ENCODE measurements at places on chromosomes 13 and 19.

GRCh38 chr13:111129465-111130115 lies 14.5 kb downstream of the ARHGEF7 start:
- DNase-seq = no peak

GRCh38 chr13:97231118-97231828 lies 9.1 kb downstream of the MBNL2 start:
- DNase-seq = no peak

DNA sequence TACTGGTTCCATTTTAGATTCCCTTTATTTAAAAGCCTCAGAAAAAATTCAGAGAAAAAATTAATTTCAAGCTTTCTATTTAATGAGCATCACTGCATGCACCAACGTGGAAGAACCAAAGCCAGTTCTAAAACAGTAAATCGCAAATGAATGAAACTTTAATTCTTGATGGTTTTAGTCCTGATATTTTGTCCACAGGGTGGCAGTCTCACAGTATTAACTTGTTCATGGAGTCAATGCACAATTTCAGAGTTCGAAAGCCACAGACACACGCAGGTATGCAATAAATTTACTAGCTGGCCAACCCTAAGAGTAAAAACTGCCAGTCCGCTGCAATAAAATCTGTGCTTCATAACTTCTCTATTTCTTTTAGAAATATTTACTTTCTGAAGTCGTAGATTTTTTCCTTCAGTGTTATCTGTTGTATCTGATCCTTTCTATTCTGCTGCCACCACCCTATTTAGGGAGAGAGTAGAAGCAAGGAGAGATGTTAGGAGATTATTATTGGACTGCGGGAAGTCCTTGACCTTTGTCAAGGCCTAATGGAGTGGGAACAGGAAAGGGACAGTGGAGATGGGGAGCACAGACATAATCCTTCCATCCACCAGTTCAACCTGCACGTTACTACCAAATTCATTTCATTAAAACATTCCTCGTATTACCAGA lies 7.0 kb upstream of the WBP4 start:
- no peak for DNase-seq

DNA sequence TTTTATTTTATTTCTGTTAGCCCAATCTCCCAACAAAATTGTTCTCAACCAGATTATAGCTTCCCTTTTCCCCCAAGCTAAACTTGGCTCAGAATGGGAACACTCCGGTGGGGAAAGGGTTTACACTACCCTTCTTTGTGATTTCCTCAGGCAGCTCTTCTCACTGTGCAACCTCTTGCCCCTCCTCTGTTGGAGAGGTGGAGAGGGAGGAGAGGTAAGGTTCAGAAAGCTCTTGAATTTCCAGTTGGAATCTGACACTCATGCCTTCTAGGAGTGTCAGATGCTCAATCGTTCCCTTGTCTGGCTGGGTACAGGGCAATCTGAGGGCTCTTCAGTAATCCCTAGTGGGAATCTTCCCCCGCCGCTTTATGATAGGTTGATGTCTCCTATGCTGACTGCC lies 486.1 kb upstream of the KLF12 start:
- DNase-seq = no peak

GRCh38 chr19:4523306-4524110 lies 5.2 kb upstream of the PLIN4 start:
- no peak for DNase-seq

DNA sequence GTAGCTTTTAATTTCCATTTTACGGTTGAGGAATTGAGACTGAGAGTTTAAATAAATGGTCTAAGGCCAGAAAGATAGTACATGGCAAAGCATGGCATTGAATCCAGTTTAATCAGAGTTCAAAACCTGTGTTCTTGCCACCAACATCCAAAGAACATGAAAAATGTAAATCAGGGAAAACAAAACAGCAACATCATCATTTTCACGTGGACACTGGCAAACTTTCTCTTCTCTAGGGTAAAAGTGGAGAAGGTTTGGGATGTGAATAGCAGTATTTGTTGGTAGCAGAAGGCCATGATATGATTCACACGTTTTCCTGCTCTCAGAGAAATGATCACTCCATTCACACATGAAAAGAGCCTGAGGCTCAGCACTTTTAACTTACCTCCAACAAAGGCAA lies 357.7 kb downstream of the UQCRFS1 start:
- DNase-seq = no peak

Data from NCI-H774 (cell line).